T-cell (primary cell): ENCODE measurements at places on chromosomes 12 and 14.

DNA sequence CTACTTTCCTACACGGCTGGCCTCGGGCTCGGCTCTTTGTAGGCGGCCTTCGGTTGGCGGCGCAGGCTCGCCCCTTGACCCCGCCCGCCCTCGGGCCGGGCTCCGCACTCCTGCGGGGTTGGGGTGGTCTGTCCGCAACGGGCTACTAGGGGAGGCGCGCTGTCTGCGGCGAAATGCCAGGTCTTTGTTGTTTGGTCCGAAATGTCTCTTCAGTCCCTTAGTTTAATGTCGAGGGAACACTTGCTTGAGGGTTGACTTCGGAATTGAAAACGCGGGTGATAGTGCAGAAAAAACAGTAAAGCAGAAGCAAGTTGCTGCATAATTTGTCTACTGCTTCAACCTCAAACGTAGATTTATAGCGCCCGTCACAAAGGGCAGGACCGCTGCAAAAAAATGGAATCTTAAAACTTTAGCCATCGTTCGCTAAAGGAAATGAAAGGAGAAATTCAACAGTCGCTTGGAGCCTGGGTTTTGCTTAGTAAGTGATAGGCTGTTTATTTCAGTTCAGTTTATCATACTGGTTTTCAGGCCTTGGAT is 390 bp downstream of the JKAMP start:
- H3K36me3 ChIP-seq = peaks cover 18% of the 10 kb centered on the region
- H3K4me1 ChIP-seq = peaks cover 28% of the 10 kb centered on the region
- H3K4me3 ChIP-seq = peak overlapping the region; percentile 83
- DNase-seq = no peak
- no peaks in the 10 kb centered on the region for H3K27me3 ChIP-seq

DNA sequence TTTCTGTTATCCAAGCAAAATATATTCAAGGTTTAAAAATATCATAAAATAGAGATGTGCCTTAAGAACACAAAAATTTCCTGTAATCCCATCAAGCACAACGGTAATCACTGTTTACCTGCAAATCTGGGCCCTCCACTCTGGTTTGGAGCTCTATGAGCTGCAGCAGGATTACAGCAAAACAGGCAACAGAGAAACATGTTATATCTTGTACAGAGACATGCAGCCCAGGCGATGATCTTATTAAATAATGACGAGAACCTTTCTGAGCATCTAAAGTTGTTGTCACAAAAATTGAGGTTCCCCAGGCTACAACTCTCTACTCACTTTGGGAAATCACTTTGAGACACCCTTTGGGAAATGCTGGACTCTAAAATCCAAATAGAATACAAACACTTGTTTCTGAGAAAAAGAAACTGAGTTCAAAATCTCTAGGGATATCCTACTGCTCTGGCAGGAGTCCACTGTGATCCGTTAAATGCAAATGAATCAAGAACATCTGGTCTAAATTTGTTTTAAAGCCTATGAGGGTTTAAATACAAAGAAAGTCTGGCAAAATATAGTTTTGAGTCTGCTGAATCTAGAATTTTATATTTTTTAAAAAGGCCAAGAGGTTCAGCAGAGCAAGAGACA is 36.3 kb downstream of the STON2 start:
- no peaks in the 10 kb centered on the region for H3K36me3 ChIP-seq
- H3K27ac ChIP-seq = no peak overlapping the region
- no peak for DNase-seq
- no peaks in the 10 kb centered on the region for H3K27me3 ChIP-seq
- no peaks in the 10 kb centered on the region for H3K4me1 ChIP-seq

DNA sequence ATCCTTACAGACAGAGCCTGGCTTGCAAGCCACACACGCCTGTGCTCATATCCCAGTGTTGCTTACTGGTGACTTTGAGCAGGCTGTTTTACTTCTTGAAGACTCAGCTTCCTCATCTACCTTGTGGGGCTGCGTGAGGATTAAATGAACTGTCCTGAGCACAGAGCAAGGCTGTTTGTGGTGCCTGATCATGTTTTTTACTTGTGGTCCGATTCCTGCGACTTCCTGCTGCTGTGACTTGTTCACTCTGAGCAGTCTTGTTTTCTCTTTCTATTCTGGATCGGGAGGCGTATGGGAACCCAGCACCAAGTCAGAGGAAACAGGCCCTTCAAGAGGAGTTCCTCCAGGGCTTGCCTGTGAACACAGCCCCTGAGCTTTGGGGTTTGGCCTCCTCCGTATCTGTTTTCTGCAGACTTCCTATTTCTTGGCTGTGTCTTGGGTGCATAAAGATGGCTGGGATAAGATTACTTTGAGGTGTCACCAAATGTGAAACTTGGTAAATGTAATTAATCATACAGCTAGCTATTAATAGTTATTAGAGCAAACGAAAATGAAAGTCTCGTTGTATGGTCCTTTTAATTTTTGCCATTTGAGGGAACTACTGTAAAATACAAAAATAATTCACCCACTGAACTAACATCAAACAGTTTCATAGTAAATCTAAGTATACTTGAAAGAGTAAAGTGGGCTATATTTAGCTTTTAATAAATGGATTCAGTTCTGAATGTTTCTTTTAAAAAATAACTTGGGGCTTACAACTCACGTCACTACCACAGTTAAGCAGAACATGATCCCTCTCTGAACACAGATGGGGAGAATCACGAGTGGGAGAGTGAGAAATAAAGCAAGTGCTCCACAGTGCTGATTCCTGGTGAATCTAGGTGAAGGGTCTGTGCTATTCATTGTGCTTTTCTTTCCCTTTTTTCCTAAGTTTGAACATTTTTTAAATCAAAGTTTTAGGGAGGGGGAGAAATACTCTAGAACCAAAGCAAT is 251.5 kb downstream of the FOXN3 start:
- peaks cover 35% of the 10 kb centered on the region for H3K36me3 ChIP-seq
- DNase-seq = no peak

DNA sequence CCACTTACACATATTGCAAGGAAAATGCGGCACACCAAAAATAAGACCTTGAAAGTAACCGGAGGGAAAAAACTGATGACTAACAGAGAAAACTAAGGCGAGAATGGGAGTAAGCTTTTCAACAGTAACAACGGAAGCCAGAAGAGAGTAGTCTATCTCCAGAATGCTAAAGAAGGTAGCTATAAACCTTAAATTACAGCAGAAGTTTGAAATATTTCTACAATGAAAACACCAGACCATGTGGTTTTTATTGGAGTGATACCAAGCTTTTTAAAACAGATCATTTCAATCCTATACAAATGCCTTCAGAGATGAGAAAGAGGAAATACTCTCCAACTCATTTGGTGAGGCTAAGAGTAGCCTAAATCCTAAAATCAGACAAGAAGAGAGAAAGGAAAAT is 209.5 kb downstream of the ANO6 start:
- H3K36me3 ChIP-seq = peaks cover 3% of the 10 kb centered on the region
- H3K27ac ChIP-seq = no peak overlapping the region
- H3K4me3 ChIP-seq = no peak overlapping the region
- H3K4me1 ChIP-seq = no peaks in the 10 kb centered on the region

DNA sequence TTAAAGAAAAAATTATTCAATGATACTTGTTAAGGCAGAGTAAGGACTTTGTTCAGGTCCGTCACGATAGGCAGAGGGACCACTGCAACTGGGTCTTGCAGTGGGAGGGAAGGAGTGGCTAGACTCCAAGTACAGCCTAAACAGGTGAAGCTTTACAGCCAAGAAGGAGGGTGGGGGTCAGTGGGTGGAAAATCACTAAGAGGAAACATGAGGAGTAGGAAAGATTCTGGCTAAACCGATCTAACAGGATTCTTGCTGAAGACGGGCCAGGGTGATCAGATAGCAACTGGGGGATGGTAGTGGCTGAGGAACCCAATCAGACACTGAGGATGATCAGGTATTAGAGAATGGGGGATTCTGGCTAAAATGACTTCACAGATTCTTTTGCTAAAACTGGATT is 100.2 kb downstream of the TTC7B start:
- H3K27ac ChIP-seq = no peak overlapping the region
- DNase-seq = no peak

DNA sequence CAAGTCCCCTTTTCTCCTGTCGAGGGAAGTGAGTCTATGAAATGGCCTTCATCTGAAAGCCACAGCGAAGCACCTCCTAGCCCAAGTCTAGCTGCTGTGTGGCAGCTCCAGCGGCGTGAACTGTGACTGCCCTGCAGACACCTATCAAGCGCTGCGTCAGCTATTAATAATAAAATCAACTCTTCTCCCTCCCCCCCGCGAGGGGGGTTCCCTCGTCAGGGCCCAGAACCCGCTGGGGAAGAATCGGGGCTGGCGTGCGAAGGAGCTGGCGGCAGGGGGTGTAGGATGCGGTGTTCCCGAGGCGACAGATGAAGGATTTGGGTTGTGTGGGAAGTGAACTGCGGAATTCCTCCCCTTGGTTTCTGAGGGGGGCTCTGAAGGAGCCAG is 662 bp upstream of the ATP2A2 start:
- H3K27ac ChIP-seq = peak overlapping the region; percentile 64
- peaks cover 13% of the 10 kb centered on the region for H3K4me1 ChIP-seq
- H3K36me3 ChIP-seq = no peaks in the 10 kb centered on the region
- no peaks in the 10 kb centered on the region for H3K27me3 ChIP-seq
- peak overlapping the region; percentile 71 for H3K4me3 ChIP-seq

- no peak overlapping the region for H3K27ac ChIP-seq
- no peak for DNase-seq
- no peaks in the 10 kb centered on the region for H3K27me3 ChIP-seq
- H3K36me3 ChIP-seq = no peaks in the 10 kb centered on the region
Observed at GRCh38 chr14:25086821-25087396, 37.0 kb upstream of the STXBP6 start.

- H3K4me1 ChIP-seq = peaks cover 9% of the 10 kb centered on the region
- DNase-seq = no peak
- H3K4me3 ChIP-seq = no peak overlapping the region
- peaks cover 2% of the 10 kb centered on the region for H3K27me3 ChIP-seq
Observed at GRCh38 chr14:75559451-75560222, 18.8 kb upstream of the FLVCR2 start.

GRCh38 chr14:105878125-105878524 is 351.7 kb downstream of the TMEM121 start:
- H3K27me3 ChIP-seq = no peaks in the 10 kb centered on the region
- no peaks in the 10 kb centered on the region for H3K36me3 ChIP-seq
- H3K4me3 ChIP-seq = no peak overlapping the region
- DNase-seq = no peak
- H3K4me1 ChIP-seq = no peaks in the 10 kb centered on the region

DNA sequence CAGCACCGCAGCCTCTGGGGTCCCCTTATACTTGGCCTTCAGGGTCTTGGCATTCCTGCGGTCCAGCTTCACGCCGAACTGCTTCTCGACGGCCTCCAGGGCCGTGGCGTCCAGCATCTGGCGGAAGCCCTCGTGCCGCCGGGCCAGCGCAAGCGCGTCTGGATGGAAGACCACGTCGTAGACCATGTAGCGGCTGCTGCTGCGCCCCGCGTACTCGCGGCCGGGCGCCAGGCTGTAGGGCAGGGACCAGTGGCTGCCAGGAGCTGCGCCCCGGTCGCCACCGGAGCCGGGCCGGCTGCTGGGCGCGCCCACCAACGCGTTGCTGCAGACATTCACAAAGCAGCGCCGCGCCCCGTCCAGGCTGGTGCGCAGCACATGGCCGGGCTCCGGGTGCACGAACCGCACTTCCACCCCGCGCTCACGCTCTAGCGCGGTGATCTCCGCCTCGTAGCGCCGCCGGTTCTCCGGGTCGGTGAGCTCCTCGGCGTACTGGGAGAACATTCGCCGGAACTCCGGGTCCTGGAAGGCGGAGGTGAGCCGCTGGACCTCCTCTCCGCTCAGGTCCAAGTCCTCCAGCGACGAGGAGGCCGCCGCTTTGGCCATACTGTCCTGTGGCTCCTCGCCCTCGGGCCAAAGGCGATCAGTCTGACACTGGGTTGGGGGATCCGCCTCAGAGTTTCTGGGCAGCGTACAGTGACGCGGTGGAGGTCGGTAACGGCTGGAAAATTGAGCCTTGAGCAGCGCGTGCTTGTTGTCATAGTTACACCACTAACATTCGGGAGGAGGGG is at the start of gene DNAAF2:
TSS of gene DNAAF2 (minus strand) at position 698 of the 788 bp plus-strand sequence. CDS start at position 603, 95 bp downstream.
- H3K4me1 ChIP-seq = peaks cover 40% of the 10 kb centered on the region
- no peaks in the 10 kb centered on the region for H3K27me3 ChIP-seq
- DNase-seq = peak; percentile 63
- H3K4me3 ChIP-seq = peak within 1 kb of the TSS; percentile 92

GRCh38 chr12:24705741-24706358 is 243.1 kb downstream of the BCAT1 start:
- no peaks in the 10 kb centered on the region for H3K36me3 ChIP-seq
- no peaks in the 10 kb centered on the region for H3K27me3 ChIP-seq
- no peak overlapping the region for H3K4me3 ChIP-seq
- no peaks in the 10 kb centered on the region for H3K4me1 ChIP-seq

- H3K27ac ChIP-seq = no peak overlapping the region
- H3K4me3 ChIP-seq = no peak overlapping the region
Observed at GRCh38 chr14:100605706-100606686, 18.8 kb upstream of the BEGAIN start.

GRCh38 chr14:55306938-55307589 is 35.8 kb downstream of the FBXO34 start:
- no peak overlapping the region for H3K27ac ChIP-seq
- no peaks in the 10 kb centered on the region for H3K27me3 ChIP-seq
- no peaks in the 10 kb centered on the region for H3K4me1 ChIP-seq
- H3K36me3 ChIP-seq = peaks cover under 1% of the 10 kb centered on the region
- H3K4me3 ChIP-seq = no peak overlapping the region

- H3K4me3 ChIP-seq = no peak overlapping the region
- H3K27me3 ChIP-seq = no peaks in the 10 kb centered on the region
- no peak for DNase-seq
- H3K4me1 ChIP-seq = no peaks in the 10 kb centered on the region
- no peak overlapping the region for H3K27ac ChIP-seq
- no peaks in the 10 kb centered on the region for H3K36me3 ChIP-seq
Observed at GRCh38 chr14:75240781-75241180, 37.8 kb upstream of the FOS start.

DNA sequence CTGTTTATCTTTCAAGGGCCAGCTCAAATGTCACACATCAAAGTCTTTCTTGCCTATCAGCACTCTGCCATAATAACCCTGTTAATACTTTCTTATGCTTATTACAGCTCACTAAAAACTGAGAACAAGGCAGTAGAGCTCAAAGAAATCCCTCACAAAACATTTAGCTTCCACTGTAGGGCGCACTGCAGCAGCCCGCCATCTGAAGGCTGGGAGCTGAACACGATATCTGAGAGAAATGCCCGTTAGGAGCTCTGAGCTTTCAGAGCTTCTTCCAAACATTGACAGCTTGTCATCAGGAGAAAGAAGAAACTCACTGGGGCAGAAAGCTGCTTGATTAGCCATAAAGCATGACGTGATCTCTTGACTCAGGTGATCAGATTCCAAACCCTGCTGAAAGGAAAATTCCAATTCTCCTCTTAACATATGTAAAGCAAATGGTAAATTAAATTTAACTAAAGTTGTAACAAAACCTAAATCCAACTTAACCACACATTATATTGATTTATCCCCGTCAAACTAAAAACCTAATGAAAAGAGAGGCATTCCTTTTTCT is 175.7 kb downstream of the C12orf50 start:
- H3K27ac ChIP-seq = no peak overlapping the region
- no peak overlapping the region for H3K4me3 ChIP-seq
- DNase-seq = no peak

GRCh38 chr12:108570743-108571608 is 8.6 kb downstream of the ISCU start:
- DNase-seq = no peak
- no peak overlapping the region for H3K4me3 ChIP-seq

GRCh38 chr12:75155962-75156361 is 53.7 kb downstream of the KCNC2 start:
- no peak for DNase-seq
- no peaks in the 10 kb centered on the region for H3K4me1 ChIP-seq
- no peaks in the 10 kb centered on the region for H3K27me3 ChIP-seq
- no peaks in the 10 kb centered on the region for H3K36me3 ChIP-seq
- H3K4me3 ChIP-seq = no peak overlapping the region

- H3K27me3 ChIP-seq = no peaks in the 10 kb centered on the region
- H3K4me1 ChIP-seq = no peaks in the 10 kb centered on the region
- no peak for DNase-seq
- H3K36me3 ChIP-seq = peaks cover 4% of the 10 kb centered on the region
- no peak overlapping the region for H3K27ac ChIP-seq
Observed at GRCh38 chr12:42196723-42197603, 41.1 kb downstream of the YAF2 start.
